ENCODE measurements at places on chromosomes 13 and 19.

DNA sequence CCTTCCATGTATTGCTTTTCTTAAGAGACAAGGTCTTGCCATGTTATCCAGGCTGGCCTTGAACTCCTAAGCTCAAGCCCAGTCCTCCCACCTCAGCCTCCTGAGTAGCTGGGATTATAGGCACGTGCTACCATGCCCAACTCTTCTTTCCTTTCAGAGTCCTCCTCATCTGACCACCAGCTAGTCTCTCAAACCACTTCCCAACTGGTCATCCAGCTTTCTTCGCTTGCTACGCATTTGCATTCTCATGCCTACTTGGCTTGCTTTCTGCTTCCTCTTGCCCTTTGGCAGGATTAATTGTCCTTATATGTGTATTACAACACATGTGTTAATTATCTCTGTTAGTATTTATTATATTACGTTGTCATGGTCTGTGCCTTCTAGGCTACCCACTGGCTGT, 6.3 kb downstream of the GPR18 start:
- DNase-seq: no peak

- no peak for DNase-seq
These were observed 5.0 kb upstream of the ADM5 start for GRCh38 chr19:49684251-49684982.

- DNase-seq: no peak
These were observed 20.3 kb downstream of the C13orf46 start for GRCh38 chr13:113953561-113953960.

- DNase-seq: no peak
These were observed 72.8 kb upstream of the PCDH8 start for GRCh38 chr13:52921194-52921593.

DNA sequence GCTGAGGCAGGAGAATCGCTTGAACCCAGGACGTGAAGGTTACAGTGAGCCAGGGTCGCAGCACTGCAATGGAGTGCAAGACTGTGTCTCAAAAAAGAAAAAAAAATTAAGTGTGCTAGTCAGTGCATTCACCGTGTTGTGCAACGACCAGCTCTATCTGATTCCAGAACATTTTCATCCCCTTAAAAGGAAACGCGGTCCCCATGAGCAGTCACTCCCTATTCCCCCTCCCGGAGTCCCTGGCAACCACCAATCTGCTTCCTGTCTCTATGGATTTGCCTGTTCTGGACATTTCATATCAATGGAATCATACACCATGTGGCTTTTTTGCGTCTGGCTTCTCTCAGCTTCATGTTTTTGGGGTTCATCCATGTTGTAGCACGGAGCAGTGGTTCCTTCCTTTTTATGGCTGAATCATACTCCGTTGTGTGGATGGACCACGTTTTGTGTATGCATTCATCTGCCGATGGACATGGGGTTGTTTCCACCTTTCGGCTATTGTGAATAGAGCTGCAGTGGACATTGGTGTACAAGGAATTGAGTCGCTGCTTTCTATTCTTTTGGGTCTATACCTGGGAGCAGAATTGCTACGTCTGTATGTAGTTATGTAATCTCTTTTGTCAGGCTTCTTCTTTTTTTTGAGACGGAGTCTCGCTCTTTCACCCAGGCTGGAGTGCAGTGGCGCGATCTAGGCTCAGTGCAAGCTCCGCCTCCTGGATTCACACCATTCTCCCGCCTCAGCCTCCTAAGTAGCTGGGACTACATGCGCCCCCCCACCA, 19.8 kb downstream of the MYO9B start:
- DNase-seq: no peak

DNA sequence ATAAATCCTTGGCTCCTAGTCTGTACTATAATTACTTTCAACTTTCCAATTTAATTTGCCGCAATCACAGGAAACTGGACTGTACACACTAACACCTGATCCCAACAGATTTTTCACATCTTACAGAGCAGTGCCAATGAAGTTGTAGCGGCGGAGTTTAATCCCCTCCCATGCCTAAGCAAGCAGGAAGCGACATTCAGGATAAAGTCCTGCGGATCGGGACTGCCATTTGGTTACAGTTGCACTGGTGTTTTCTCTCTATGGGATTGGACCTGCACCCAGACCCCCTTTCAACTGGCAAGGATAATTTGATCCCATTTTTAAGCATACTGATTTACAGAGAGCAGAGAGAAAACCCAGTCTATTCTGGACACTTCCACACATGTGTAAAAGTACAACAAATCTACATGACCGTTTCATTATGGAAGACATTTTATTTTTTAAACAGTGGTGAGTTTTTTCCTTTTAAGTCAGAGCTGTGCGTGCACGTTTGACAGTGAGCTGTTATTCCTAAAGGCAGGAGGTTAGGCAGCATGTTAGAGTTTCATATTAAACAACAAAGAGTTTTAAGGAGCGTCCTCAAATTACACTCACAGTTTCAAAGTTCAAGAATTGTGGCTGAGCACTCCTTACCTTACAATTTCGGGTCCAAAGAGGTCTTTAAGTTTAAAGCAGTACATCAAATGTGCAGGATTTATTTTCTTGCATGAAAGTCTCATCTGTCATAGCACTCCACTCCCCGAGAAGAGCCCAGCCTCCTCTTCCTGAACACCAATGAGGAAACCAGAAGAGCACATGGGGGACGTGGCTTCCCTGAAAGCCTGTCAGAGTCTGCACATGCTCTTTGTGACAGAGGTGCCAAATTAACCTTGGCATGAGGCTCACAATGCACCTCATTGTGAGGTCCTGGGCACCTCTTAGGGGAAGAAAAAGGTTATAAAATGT, 141.6 kb upstream of the RFC3 start:
- no peak for DNase-seq

DNA sequence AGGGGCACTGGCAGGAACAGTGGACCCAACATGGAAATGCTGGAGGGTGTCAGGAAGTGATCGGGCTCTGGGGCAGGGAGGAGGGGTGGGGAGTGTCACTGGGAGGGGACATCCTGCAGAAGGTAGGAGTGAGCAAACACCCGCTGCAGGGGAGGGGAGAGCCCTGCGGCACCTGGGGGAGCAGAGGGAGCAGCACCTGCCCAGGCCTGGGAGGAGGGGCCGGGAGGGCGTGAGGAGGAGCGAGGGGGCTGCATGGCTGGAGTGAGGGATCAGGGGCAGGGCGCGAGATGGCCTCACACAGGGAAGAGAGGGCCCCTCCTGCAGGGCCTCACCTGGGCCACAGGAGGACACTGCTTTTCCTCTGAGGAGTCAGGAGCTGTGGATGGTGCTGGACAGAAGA, 4.1 kb downstream of the KLK2 start:
- DNase-seq: no peak

DNA sequence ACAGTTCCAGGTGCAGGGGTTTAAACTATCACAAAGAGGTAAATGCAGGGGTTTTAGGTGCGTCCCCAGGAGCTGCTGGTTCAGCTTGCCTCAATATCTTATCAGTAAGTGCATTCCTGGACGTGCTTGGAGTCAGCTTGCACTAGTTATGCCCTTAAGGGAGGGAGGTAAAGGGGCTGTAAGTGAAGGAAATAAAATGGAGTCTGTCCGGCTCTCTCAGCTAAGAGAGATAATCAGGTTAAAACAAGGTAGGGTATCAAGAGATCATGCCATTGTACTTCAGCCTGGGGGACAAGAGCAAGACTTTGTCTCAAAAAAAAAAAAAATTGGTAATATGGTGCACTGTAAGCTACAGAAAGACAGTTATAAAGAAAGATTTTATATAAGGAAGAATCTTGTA, 69.7 kb downstream of the ZNF100 start:
- DNase-seq: no peak

- no peak for DNase-seq
These were observed 216.8 kb downstream of the TEX29 start for GRCh38 chr13:111537115-111537728.

DNA sequence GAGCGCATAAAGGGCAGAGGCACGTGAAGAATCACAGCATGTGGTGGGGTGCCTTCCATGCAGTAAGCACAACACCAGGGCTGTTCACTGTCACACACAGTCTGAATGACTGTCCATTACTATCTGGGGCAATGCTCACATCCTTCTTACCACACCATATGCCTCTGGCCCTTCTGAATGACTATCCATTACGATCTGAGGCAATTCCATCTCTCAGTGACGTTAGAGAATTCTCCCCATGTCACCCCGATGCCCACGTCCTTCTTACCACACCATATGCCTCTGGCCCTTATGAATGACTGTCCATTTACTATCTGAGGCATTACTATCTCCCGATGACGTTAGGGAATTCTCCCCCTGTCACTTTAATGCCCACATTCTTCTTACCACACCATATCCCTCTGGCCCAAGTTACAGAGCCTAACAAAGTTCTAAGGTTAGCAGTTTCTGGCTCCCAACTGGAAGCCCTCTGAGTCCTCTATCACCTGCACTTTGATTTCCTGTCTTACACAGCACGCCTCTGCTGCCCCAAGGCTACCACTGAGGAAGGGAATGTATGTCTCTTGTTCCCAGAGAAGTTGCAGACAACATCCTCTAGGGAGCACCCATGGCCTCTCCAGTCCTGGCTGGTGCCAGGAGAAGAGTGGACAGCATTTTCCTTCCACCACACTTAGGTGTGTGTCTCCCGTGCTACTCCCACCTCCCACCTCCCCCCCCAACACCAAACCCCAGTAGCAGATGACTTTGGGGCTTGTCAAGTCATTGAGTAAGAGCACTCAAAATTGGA, 154.8 kb downstream of the COG6 start:
- no peak for DNase-seq

GRCh38 chr13:36536546-36536945, 104.3 kb downstream of the CCNA1 start:
- peak; percentile 30 for DNase-seq

DNA sequence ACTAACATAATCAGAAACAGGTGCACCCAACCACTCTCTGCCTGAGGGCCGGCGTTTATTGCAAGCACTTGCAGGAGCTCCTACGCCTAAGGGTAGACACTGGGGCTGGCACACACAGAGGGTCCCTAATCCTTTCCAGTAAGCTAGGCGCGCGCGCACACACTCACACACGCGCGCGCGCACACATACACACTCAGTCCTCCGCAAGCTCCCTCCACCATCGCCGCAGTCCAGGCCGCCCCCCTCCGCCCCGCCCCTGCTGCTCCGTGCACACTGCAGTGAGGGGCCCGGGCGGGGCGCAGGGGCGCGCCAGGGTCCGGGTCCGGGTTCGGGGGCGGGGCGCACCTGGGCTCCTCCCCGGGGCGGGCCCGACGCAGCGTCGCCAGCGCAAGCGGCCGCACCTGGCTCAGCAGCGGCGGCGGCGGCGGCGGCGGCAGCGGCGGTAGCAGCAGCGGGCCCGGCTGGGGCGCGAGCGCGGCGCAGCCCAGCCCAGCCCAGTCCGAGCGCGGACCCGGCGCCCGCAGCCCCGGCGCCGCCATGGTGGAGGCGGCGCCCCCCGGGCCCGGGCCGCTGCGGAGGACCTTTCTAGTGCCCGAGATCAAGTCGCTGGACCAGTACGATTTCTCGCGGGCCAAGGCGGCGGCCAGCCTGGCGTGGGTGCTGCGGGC, at the start of gene CAMSAP3:
TSS of gene CAMSAP3 (plus strand) at position 398 of the 668 bp plus-strand sequence. CDS start at position 538, 140 bp downstream.
- DNase-seq: no peak

DNA sequence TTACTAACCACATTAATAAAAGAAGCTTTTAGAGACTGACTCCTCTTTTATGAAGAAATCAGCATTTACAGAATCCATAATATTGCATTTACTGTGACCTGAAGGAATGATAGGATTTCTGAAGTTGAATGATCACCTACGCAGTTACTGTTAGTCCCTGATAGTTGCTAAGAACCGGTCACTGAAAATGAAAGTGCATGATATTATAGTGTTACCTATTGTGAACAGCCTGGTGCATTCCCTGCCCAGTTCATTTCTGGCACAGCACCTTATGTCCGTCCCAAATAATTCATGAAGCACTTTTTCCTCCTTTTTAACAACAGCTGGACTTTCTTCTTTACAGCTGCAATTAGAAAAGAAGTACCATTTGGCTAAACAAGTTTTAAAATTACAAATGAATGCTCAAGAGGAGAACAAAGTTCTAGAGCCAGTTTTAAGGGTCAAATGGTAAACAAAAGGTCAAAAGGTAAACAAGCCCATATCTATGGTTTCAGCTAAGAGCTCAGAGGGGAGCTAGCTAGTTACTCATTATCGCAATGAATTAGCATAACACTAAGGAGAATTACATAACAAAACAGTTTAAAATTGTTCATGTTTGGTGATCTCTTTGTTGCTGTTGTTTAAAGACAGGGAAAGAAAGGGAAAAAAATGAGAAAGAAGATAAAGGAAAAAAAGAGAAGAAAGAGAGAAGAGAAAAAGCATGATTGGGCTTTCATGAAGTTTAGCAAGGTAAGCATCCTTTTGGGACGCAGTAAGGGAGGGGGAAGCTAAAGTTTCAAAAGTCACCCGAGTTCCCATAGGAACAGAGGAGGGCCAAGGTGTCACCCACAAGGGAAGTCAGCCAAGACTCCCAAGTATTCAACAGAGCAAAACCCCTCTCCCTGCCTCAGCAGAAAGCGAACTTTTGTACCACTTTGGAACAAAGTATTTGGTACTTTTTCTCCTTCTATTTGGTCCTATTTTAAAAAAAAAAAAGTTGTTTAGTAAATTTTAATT, 50.2 kb downstream of the FLT3 start:
- no peak for DNase-seq

GRCh38 chr19:6041071-6041470, 63.1 kb upstream of the RANBP3 start:
- no peak for DNase-seq

DNA sequence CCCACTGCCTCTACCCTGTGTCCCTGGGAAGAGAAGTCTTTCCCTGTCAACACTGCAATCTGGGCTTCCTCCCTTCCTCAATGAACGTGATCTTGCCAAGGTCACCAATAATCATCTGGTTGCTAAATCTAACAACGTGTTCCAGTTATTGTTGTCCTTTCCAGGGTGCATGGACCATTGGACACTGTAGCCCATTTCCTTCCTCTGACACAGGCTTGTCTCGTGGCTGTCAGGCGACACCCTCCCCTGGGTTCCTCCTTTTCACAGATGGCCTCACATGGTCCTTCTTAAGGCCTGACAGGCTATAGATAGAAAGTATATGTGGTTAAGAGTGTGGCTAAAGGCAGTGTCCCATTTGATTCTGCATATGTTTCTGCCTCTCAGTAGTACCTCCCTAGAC, 67.7 kb upstream of the STARD13 start:
- no peak for DNase-seq
